Mesenteric fat pad (tissue), 1 donor: ENCODE measurements at places on chromosomes 11 and 22.
A peak's percentile ranks its signal among the peaks of the same experiment; 100 is the strongest.

DNA sequence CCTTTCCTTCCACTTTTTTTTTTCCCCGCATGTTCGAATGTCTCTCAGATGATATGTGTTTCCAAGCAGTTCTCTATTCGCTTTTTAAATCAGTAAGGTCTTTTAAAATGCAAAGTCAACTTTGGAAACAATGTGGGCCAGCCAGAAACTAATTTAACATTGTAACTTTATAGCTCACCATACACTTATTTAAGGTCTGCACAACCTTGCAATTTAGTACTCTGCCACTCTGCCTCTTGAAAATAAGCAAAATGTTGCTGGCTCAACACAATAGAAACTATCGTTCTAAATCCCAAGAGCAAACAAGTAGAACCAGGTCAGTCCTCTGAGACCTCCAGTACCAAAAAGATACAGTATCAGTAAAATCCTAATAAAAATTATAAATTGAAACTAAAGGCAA, 109.0 kb downstream of the SIK3 start:
- DNase-seq, result no peak

GRCh38 chr11:61075891-61076290, 26.4 kb upstream of the CD5 start:
- peak; percentile 33 for DNase-seq

DNA sequence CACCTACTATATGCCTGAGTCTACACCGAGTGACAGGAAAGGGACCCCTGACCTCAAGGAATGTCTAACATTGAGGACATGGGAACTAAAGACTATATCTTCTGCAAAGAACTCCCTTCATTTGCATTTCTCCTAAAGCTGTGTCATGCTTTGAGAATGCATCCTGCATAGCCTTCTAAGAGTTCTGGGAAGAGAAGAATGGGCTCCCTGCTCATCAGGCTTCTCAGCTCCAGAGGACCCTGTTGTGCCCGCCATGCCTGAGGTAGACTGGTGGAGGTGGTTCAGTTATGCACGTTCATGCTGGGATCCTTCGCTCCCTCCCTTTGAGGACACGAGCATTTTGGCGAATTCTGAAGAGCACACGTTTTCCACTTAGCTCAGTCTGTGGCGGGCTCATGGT, 63.3 kb downstream of the GRIK4 start:
- DNase-seq, result no peak

- DNase-seq, result no peak
Measured at GRCh38 chr11:22521226-22521625, 104.4 kb downstream of the FANCF start.

DNA sequence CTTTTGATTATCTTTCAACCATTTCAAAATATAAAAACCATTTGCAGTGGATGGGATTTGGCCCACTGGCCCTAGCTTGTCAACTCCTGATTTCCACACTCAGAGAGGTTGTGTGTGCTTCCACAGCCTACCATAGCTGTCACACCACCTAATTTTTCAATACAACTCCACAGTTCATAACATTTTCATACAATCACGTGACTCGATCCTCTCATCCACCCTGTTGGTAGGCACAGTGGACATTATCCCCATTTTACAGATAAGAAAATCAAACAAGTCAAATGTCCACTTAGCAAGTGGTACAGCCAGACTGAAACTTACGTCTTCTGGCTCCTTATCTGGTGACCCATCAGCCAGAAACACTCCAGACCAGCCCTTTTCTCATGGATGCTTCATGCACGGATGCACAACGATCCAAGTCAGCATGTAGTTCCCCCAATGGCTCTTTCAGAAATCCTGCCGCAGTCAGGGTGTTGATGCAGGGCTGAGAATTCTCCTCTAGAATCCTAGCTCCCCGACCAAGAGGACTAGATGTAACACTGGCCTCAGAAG, 88.0 kb downstream of the ABTB2 start:
- DNase-seq, result no peak

DNA sequence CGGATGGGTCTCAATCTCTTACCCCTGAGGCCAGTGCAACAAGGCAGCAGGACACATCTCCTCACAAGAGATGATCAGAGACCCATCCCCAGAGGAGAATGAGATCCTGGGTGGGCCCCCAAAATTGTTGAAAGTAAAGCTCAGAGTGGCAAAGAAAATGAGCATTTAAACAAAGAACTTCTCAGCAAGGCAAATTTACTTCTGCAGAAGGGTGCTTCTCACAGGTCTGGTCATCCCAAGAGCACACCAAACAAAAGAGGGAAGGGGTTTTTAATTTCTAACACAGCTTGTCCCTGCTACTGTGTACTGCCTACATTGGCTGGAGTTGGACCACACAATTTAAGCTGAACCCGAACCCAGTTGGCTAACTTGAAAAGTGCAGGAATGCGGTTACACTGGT, 1628.6 kb upstream of the RAG2 start:
- DNase-seq, result no peak
